NCI-H187 treated with DMSO at 0.1 percent for 48 hours (cell line): ENCODE measurements at places on chromosomes 2 and 18.

DNA sequence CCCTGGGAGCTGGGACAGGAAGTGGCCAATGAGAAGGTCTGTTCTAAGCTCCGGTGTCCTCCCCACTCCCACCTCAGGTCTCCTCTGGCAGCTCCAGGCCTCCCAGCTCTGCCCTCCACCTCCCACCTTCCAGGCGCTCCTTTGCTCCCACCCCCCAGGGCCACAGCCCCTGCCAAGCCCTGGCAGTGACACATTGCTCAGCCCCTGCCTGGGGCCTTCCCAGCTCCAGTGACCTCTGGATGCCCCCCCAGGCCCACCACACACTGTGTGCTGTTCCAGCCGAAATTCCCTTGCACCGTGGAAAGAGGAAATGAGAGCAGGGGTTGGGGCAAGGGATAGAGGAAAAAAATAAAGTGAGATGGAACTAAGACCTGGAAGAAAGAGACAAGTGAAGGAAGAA, 289.6 kb downstream of the CYP26B1 start:
- no peak for DNase-seq

DNA sequence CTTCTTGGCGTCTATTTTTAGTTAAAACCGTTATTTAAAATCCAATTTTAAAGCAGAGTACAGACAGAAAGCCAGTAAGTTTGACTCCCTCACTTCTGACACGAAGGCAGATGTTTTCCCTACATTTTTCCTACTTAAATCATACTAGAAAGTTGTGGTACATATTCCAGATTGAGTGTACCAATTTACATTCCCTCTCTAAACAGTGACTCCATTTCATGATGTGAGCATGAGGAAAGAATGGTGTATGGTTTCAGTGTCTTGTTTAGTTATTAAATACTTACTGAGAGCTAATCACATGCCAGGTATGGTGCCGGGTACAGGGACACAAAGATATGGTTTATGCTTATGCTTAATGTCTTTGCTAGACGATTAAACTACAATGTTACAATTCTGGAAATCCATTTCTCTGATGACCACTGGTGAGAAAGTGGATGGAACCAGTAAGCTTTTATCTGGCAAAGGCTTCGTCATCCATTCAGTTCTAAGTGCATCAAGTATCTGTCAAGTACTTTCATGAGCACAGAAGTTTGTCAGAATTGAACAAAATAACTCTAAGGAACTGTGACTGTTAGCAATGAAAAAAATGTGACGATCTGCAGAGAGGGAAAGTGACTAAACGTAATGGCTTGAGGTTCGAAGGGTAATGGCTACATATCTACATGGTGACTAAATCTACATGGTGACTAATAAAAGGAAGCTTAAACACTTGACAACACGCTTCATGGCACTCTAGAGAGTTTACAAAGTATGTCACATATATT, 25.7 kb downstream of the MAP4K3 start:
- no peak for DNase-seq

GRCh38 chr18:79517341-79517740, 121.6 kb downstream of the NFATC1 start:
- DNase-seq: no peak

GRCh38 chr2:149808556-149808955, 221.0 kb upstream of the MMADHC start:
- no peak for DNase-seq

GRCh38 chr2:10556271-10557140, 108.4 kb upstream of the ODC1 start:
- DNase-seq: no peak
